Stimulated activated CD4-positive, alpha-beta T cell treated with anti-CD3 and anti-CD28 coated beads, Interleukin-15, amount 100 ng/mL, for 48 hours (primary cell): ENCODE measurements at places on chromosomes 12 and 14.

DNA sequence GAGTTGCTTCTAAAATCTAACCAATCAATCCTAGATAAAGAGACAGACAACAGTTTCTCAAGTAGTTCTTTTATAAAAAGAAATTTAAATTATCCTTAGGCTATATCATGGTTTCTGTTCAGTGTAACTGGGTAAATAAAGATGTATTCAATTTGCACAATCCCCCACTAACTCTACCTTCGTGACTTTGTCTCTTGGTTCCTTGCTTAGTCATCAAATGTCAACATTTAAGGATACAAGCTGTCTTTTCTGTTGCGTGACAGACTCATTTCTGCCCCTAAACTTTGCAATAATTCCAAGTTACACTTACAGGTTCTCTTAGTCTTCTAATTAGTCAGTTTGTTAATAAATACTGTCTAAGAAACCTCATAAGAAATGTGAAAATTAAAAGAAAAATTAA lies 50.6 kb downstream of the SCAF11 start:
- no peak for DNase-seq

DNA sequence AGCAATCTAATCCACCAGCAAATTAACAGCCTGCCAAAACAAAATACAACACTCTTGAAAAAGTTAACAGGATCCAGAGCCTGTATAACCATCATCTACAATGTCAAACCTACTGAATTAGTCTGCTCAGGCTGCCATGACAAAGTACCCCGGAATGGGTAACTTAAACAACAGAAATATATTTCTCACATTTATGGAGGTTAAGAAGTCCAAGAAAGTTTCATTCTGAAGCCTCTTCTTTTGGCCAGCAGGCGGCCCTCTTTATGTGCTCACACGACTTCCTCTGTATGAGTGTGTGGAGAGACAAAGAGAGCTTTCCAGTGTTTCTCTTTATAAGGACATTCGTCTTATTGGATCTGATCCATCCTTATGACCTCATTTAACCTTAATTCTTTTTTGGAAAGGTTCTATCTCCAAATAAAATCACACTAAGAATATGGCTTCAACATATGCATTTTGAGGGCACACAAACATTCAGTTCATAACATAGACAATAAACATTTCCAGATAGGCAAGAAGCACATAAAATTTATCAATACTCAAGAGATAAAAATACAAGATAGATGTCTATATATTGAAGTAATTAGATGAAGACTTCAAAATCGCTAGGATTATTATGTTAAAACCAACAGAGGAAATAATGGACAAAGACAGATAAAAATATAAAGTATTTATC lies 5.9 kb upstream of the RERG start:
- no peak for DNase-seq

DNA sequence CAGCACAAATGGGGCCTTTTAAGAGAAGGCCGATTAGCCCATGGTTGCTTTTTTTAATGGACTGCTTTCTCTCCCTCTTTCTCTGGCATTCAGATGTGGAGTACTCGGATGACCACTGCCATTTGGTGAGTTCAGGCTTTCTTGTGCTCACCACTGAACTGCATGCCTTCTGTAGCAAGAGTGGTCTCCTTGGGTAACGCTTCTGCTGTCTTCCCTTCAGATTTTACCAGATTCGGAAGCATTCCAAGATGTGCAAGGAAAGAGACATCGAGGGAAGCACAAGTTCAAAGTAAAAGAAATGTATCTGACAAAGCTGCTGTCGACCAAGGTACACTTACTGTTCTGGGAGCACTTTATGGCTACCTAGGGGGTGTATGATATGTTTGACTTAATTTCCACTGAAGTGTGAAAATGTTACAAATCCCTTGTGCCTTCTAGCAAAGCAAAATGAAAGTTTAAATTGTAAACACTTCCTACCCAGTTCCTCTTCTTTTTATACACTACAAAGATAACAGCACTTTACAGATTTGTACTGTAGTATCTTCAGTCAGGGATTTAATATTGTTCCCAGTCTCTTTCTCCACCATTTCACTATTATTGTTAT lies 148.8 kb downstream of the PLXNC1 start:
- no peak for DNase-seq

GRCh38 chr14:105144026-105144665 lies 24.4 kb downstream of the JAG2 start:
- DNase-seq = no peak

- DNase-seq = no peak
Observed at GRCh38 chr14:69720912-69721311, 46.0 kb upstream of the SRSF5 start.
